Progenitor cell of endocrine pancreas (in vitro differentiated cells): ENCODE measurements at places on chromosomes 6 and 20.

GRCh38 chr6:5053038-5053437 is 32.1 kb upstream of the PPP1R3G start:
- DNase-seq = no peak

- no peak for DNase-seq
Observed at GRCh38 chr6:113825781-113826180, 31.4 kb upstream of the MARCKS start.

GRCh38 chr6:21781128-21781527 is 187.6 kb downstream of the SOX4 start:
- DNase-seq = no peak

- DNase-seq = no peak
Observed at GRCh38 chr20:5720696-5721095, 29.5 kb upstream of the SHLD1 start.
